ENCODE measurements at places on chromosomes 6 and 20.

DNA sequence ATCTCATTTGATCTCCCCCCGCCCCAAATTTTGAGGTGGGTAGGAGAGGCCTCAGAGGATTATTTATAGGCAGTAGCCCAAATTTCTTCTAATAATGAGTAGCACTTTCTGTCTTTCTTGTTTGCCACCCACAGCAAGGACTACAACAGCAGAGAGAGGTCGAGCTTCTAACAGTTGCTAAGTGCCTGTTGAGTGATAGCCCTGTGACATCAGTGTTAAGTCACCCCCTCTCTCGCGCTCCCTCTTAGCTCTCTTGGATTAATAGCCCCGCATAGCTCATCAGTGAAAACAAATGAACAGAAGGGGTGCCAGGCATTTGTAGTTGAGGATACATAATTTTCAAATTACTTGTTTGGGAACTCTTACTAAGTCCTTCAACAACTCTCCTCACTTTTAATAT lies 3.5 kb downstream of the ANKRD60 start:
- no peak for DNase-seq

GRCh38 chr6:96926425-96926824 lies 1.9 kb downstream of the KLHL32 start:
- no peak for DNase-seq

DNA sequence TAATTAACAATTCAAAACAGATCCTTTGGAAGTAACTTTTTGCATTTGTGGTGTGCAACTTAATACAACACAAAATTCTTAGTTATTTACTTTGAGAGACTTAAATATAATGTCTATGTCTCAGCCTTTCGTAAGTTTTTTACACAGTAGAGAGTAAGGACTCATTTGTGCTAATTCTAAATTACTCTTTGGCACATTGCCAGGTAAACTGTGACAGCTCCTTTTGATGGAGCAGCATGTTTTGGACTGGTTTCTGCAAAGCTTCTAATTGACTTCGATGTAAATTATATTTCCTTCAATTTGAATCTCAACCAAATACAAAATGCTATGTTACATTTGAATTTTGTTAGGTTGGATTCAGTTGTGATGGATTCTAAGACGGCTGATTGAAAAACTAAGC lies 450.7 kb upstream of the OPRM1 start:
- DNase-seq, result no peak

DNA sequence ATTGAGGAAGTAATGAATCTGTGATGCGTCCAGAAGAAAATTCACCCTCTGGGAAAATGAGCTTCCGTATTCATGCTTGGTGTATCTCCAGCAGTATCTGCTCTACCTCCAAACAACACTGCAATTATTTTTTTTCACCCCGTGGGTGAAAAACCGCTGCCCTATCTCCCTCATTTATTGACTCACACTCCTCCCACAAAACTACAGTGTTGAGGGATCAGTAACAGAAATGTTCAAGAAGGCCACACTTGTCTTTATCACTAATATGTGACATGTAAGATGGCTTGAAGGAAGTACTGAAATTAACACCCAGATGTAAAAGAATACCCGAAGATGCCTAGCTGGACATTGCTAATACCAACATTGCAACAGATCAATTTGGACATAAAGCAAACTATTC lies 4.9 kb upstream of the TBX18 start:
- DNase-seq, result no peak

- no peak for DNase-seq
Observed at GRCh38 chr6:101572627-101573026, 179.1 kb downstream of the GRIK2 start.

GRCh38 chr20:35963878-35964277 lies 4.5 kb upstream of the CNBD2 start:
- DNase-seq, result no peak

- DNase-seq, result no peak
Observed at GRCh38 chr6:106674541-106675229, 45.3 kb downstream of the QRSL1 start.
